ENCODE measurements at places on chromosomes 2 and 18. TPM values are rescaled to one million over a fixed set of nuclear protein-coding genes. Genes with fewer than 3 reads are reported as not detected.

DNA sequence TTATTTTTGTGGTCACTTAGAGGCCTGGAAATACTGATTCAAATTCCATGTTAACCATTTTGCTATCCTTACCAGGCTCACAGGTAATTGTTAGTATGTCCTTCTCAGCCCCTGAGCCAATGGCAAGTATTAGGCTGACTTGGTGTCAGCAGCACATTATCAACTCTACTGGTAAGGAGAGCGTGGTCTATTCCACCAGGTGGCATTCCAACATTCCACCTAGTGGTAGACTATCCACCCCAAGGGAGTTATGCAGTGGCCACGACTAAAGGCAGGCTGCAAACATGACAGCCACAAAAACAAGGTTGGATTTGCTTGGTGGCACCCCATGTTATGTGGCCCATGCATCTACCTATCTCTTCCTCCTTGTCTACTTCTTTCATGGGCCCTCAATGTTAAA, 31.8 kb upstream of the GCC2 start:
- DNase-seq = no peak

The PLCL1 gene
- 6.7 TPM for total RNA-seq

The FEV gene
- not detected for total RNA-seq

The RASGRP3 gene
- total RNA-seq = 16.0 TPM

GRCh38 chr2:26786207-26787028, 562 bp downstream of the CENPA start:
- no peak for DNase-seq

The CAPN14 gene
- total RNA-seq = 0.36 TPM

The UGT1A3 gene
- not detected for total RNA-seq

The NDUFB3 gene
- 49.6 TPM for total RNA-seq

DNA sequence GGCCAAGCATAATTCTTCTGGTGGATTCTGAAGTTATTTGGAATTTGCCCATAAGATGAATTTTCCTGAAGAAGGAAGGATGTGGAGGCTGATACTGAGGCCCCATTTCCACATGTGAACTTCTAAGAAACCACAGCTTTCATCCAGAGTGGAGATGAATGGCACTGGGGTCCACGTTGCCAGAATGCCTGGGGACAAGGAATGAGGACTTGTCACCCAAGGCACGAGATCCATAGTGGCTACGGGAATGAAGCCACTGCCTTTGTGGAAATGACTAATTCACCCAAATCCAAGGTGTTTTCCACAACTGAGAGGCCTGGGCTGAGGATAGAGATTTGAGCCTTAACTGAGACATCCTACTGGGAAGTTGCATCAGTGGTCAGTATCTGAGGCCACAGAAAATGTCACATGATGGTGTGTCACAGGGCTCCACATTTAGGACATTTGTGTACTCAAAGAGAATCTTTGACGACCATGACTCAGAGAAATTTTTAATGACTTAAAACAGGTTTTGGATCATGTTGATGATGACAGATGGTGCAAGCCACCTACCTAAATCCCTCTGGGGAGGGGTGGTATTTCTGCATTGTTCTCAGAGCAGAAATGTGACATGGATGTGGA, 286.1 kb downstream of the SOX11 start:
- DNase-seq = no peak

DNA sequence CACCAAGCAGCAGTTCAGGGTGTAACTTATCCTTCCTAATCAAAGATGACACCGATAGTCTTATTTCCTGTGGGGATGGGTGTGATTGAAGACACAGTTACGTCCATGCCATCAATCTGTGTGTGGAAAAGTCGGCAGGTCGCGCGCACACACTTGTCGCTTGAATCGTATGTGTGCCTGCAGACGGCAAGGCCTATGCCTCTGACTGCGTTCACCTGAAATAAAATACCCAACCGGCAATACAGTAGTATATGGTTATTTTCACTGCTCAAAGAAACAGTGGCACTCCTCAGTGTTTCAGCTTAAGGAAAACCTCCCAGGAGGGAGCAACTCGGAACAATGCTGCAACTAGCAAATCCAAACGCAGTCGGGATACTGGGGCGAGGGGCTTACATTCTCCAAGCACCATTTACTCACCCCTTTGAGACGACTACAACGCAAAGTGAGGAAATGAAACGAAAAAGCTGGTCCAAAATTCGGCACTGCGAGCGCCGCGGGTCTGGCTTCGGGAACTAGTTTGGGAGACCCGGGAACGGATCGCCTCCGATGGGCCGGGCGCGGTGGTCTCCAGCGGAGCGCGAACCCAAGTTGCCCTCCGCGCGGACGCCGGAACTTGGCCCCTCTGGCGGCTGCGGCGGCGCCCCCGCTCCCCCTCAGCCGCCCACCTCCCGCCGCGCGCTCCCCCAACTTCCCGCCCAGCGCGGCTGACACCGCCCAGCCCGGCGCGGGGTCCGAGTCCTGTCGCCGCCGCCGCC, 675 bp downstream of the PRKD3 start:
- DNase-seq = peak; percentile 63

- DNase-seq = no peak
Measured at GRCh38 chr18:70576276-70577022, 287.6 kb downstream of the SOCS6 start.

DNA sequence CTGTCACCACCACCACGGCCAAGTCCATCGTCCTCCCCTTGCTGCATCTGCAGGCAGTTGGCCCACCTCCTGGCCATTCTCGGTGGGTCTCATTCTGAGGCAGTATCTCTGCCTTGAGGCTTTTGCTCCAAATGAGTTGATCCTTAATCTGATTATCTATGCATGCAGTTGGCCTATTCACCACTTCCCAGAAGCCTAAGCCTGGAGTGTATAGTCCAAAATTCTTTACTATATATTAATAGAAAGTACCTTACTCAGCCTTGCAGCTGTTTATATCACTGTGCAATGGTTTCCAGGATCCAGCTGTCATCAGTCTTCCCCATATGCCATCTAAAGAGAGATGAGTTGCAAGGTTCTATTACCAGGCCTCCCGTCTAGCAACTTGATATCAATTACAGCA, 292.4 kb downstream of the SS18 start:
- DNase-seq = no peak

- DNase-seq = no peak
Measured at GRCh38 chr2:180124273-180125139, 117.4 kb upstream of the CWC22 start.

The SERPINB11 gene
- not detected for total RNA-seq

GRCh38 chr18:76451396-76452331, 43.4 kb downstream of the ZNF516 start:
- DNase-seq = peak; percentile 65

The MYO7B gene
- total RNA-seq = 0.62 TPM

GRCh38 chr2:219175486-219175885, 1.2 kb downstream of the CNPPD1 start:
- no peak for DNase-seq

- DNase-seq = no peak
Measured at GRCh38 chr2:162706770-162707169, 131.8 kb downstream of the KCNH7 start.

The RANBP2 gene
- 86.9 TPM for total RNA-seq

GRCh38 chr2:109295781-109296117, 166.7 kb downstream of the SH3RF3 start:
- no peak for DNase-seq

The AKAIN1 gene
- not detected for total RNA-seq

DNA sequence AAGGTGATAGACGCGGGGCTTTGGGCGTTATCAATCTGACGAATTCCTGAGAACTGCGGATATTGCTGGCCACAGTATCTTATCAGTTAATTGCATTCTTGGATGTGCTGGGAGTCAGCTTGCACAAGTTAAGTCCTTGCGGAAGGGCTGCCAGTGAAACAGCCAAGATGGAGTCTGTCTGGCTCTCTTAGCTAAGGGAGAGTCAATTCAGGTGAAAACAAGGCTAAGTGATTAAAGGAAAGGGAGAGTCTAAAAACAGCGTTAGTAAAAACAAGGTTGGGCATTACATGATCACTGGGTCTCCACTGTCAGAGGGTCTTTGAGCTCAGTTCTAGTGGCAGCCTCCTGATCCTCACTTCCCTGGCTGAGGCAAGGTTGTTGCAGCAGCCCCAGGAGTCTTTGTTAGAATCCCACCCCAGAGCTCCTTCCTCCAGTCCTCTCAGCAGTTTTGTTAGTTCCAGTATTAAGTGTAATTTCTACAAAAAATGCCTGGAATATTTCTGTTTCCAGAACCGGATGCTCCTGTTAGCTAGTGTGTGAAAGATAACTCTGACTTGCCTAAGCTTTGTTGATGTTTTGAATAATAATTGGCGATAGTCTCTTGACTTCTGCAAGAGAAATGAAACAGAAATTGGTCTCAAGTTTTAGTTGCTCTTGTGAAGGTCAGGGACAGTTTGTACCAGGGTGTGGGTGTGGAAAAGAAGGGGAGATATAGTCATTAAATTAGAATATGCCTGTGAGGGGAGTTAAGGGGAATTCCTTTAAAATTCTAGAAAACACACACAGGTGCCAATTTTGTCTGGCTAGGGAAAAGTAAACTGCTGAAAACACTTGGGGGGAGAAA, 10.6 kb downstream of the CFLAR start:
- DNase-seq = no peak

DNA sequence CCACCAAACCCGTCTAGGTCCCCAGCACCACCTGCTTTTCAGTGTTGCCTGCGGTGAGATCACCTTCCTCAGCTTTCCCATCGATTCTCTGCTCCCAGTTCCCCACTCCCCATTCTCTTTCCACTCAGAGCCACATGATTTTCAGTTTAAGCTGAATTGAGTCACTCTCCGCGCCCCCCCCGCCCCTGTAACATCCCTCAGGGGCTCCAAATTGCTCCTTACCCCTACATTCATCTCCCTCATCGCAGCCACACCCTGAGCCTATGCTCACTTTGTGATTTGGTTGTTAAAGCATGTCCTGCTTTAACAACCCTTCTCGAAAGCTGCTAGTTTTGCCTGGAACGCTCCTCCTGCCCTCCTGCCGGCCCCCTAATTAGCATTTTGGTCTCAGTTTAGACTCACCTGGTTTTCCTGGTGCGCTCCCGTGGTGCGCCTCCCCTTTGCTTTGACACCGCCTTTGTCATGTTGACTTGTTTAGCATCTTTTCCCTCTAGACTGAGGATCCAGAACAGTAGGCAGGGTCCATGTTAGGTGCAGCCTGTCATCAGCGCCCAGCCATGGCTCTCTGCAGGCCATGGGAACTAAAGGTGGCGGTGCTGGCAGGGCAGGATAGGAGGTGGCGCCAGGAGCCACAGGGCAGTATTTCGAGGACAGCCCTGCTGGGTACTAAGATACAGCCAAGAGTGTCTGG, 60.8 kb downstream of the ST3GAL5 start:
- no peak for DNase-seq

The BARD1 gene
- 20.5 TPM for total RNA-seq

DNA sequence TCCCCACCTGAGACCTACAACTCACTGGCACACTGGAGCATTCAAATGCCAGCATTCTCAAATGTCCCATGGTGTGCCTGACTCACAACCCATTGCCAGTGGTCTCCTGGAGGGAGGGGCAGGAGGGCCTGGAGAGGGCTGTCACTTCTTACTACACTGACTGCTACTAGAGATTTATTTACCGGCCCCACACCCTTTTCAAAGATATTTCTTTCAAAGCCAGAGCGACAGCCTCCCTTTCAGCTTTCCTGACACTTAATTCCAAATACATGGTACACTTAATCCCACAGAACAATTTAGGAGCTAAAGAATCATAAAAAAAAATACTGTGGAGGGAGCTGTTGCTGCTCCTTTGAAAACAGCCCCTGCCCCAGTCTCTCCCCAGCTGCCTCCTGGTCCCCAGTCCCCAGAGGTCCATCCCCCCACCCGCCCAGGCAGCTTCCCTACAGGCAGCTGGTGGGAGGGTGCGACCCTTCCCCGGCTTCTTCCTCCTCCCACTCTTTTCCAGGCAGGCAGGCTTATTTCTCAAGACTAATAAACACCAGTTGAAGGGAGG, 129.1 kb upstream of the SMAD2 start:
- no peak for DNase-seq

DNA sequence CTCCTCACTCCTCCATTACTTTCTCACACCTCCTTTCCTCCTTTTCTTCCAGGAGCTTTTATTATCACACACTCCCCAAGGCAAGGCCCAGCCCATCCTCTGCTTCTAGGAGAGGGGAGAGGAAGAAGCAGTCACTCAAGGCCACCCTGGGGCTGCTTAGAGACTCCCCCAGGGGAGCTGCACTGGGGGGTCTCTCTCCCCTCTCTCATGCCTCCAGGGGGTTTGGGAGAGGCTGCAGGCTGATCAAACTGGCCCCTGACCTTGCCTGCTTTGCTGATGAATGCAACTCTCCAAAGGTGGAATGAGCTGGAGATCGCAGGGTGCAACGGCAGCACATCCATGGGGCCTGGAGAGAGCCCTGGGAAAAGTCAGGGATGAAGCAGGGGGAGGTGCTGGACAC, 216.9 kb downstream of the CELF4 start:
- no peak for DNase-seq

The CRYGD gene
- total RNA-seq = not detected

DNA sequence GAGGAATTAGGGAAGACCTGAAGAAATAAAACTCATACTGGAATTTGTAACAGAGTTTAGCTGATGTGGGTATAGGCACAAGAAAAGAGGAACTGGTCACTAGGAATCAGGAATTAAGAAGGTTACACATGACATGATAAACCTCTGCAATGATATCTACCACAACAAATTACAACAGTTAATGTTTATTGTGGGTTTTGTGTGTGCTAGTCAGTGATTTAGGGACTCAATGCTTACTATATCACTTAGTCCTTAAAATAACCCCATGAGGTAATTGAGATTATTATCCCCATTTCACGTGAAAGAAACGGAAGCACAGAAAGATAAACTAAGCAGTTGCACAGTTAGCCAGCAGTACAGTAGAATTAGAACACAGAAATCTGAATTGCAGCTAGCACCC, 415.8 kb upstream of the ZEB2 start:
- no peak for DNase-seq

All from sciatic nerve (tissue), 2 donors.